ENCODE measurements at places on chromosomes 4 and X.

GRCh38 chr4:176631611-176632010 lies 161.1 kb downstream of the VEGFC start:
- no peak for DNase-seq

DNA sequence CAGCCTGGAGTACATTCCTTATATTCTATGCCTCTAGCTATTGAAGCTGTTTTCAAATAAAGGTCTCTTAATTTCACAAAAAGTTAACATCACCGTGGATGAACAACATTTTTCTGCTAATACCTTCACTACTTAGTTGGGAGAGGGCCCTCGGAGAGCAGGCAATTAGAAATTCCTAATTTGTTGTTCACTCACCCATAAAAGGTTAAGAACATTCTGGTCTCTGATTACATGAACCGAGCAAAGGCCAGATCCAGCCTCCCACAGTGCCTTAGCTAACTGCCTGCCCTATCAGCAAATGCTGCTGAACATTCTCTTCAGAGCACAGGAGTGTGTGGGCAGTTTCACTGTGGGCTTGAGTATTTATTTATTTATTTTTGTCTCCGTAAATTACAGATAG lies 36.0 kb upstream of the TTC29 start:
- DNase-seq: no peak

- DNase-seq: no peak
These were observed at the start of gene ITGB1BP2 for GRCh38 chrX:71301195-71301924. ITGB1BP2 (plus strand) TSS chrX:71301750; CDS start chrX:71301807, 57 bp downstream.

DNA sequence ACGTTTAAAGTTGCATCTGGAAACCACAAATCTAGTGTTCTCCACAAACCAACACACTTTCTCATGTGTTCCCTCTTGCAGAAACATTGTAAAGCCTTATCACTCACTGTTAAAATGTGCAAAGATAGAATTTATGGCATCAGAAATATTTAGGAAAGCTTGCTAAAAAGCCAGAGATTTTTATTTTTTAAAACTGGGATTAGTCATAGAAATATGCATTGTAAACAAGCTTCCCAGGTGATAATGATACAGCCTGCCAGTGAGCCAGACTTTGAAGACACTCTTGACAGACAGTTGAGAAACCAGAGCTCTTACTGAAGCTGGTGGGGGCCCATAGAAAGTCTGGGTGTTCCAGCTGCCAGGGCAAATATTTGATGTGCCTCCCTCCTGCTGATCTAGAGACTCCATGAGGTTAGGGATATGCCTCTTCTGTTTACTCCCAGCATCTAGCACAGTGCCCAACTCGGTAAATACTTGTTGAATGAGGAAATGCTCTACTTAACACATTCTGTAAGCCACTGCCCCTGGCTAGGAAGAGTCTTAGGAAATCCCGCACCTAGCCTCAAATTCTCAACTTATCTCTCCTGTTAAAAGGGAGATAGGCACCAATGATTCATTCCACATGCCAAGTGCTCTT lies 179.0 kb upstream of the RASGEF1B start:
- DNase-seq: no peak

DNA sequence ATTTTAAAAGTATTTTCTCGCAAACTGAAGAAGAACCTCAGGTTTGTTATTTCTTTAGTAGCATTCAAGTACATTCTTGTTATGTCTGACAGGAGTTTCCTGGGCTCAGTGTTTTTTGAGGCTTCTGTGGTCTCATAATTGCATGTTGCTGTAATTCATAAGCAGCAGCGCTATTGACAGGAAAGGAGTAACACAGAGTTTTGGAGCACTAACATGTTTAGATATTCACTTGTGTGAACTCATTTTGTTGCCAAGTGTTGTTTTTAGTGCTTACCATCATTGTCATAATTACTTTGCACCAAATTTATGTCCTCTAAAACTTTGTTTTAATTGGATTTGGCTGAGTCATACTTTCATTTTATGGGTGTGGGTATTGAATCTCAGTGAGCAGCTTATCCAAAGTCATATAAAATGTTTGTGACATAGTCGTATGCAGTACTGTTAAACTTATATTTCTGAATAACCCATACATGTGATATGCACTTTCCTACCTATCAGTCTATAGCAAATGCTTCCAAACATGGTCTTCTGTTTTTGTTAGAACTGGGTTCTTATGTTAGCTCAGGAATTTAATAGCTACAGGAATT lies 358.7 kb upstream of the CTSO start:
- no peak for DNase-seq

DNA sequence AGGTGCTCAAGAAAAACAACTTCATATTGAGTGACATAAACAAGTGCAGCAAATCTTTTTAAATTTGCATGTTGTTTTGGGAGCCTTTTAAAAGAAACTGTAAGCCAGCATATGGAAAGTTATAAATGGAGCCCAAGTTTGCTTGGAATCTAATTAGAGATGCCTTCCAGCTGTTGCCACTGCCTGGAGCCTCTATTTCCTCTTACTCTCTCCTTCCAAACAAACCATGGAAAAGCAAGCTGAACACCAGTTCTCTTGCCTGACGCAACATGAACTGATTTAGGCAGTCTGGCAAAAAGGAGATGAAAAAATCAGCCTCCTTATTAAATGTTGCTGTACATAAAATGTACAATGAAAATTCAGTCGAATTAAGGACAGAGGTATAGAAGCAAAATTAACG lies 21.5 kb downstream of the ARSJ start:
- DNase-seq: no peak

DNA sequence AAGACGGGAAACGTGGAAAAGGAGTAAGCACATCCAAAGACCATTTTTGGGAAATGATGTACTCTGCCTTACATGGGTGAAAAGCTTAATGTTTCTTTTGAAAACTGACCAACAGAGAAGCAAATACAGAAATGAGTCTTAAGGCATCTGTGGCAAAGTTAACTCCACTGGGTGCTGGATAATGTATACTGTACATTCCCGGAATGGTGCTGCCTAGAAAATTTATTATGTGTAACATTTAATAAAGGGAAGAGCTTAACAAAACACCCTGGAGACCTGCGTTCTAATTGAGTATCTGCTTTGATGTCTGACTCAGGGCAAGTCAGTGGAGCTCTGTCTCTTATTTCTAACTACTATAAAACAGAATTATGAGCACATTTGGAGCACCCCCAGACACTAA lies 230.2 kb downstream of the MID1 start:
- DNase-seq: no peak

GRCh38 chr4:168440442-168441264 lies 39.6 kb downstream of the DDX60L start:
- DNase-seq: no peak

GRCh38 chr4:81622028-81622427 lies 150.3 kb upstream of the RASGEF1B start:
- DNase-seq: no peak

DNA sequence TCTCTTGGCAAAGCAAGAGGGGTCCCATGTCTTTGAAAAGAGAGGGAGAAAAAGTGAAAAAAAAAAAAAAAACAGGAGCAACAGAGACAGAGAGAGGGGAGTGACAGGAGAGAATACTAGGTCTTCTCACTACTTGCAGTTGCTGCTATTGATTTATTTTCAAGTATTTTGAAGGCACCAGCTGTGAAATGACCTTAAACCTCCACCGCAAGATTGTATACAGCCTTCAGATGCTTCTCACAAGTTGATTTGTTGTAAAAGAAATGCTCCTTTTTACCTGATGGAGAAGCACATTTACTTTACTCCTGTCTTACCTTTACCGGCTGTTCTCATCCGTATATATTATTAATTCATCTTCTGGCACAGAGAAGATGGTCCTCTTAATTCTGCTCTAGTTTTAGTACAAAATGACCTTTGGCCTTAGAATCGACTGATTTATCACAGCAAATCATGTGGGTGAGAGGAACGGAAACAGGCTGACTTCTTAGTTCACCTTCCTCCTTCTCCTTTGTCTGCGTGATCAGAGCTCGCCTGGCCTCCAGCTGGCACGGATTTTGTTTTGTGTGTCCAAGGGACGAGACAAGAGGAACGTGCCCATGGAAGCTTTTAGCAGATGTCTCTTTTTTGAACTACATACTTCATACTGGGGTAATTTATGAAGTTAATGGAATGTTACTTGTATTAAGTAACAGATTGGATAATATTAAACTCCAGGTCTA lies 82.4 kb upstream of the PACRGL start:
- no peak for DNase-seq

All from stimulated activated CD8-positive, alpha-beta memory T cell treated with anti-CD3 and anti-CD28 coated beads, Interleukin-15, amount 100 ng/mL, for 1 hour (primary cell).